ENCODE measurements at places on chromosomes 11 and 22.

DNA sequence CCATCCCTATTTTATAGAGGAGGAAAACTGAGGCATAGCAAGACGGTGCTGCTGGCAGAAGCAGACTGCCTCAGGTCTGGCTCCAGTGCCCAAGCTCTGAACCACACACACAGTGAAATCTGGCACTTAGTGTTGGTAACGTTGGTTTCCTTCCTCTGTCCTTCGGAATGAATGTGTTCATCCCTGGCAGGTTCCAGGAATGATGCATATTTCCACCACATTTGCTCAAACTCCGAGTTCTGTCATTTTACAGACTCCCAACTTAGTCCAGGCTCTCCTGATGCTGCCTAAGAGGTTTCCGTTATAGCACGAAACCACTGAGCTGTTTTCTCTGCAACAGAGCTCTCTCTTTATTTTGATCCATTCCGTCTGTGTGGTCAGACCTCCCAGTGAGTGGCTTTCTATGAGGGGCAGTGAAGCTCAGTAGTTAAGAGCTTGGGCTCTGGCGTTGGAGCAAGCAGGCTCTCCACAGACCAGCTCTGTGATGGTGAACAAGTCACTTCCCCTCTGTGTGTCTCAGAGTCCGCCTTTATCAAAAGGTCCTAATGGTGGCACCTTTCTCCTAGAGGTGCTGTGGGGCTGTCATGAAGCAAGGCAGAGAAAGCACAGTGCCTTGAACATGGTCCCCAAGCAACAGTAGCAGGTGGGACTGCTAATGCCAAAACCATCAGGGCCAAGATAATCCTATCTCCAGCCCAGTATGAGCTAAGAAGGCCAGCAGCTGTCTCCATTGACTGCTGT, 200.3 kb downstream of the MYO18B start:
- no peak for DNase-seq

DNA sequence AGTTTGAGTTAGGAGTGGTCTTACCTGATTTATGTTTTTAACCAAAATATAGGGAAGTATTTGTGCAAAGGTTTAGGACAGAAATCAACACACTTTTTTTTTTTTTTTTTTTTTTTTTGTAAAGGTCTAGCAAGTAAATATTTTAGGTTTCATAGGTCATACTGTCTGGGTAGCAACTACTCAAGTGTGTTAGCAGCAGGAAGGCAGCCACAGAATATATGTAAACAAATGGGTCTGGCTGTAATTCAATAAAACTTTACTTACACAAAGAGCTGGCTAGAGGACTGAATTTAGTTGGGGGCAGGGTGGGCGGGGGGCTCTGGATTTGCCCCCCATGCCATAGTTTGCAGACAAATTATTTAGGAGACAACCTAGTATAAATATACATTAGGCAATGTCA, 510.4 kb downstream of the NELL1 start:
- no peak for DNase-seq

- no peak for DNase-seq
Observed at GRCh38 chr11:63445720-63446119, 45.2 kb downstream of the PLAAT5 start.

DNA sequence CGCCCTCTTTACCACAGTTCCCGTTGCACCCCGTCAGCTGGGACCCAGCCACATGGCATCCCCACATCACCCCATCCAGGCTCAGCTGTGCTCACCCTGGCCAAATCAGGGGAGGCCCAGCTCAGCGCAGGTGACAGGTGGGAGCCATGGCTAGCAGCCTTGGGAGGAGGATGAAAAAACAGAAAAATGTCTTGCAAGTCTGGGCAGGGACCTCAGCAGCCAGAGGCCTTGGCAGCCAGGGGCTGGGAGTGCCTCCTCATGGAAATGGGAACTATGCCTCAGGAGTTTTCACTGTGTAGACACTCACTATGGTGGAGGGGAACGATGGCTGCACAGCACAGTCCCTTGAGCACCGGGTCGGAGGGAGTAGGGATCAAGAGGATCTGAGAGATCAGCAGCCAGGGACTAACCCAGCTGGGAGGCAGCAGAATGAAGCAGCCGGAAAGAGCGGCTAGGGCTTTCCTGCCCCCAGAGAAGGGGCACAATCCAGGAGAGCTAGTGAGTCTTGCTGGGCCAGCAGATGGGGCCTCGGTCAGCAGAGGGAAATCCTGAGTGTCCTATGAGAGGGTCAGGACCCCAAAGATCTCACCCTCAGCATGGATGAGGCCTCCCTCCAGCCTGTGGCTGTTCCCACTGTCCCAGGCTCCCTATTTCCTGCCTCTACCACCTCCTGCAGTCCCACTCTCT, 6.2 kb upstream of the FTH1 start:
- no peak for DNase-seq

DNA sequence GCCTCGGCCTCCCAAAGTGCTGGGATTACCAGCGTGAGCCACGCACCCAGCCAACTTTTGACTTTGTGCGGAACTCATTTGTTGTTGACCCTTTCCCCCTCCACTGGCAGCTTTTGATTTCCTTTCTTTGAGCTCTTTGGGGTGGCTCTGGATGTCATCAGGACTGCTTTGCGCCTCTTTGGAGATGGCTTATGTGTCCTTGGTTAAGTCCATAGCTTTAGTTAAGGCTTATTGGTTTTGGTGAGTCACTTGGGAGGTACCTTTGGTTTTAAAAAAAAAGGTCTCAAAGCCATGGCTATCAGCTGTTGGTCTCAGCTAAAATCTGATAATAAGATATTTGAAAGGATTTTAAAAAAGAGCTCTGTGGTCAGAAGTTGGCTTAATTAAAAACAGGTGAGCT, 5.1 kb upstream of the ARSA start:
- DNase-seq: no peak

DNA sequence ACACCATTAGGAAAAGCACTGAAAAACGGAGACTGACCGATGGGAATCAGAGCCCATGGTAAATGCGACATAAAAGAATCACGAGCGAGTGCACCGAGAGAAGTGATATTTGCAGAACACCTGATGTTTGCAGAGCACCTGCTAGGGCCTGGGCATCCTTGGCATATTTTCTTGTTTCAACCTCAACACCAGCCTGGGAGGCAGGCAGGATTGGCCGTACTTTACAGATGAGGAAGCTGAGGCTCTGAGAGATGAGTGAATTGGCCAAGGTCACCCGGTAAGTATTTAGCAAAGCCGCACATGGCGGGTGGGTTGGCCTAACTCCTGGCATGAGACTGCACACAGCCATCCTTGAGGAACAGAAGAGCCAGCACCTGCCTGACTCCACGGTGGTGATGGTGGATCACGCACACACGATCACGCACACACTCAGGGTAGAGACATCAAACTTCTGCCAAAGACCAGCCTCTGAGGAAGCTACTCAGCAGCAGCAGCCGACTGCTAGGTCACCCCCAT, 21.6 kb upstream of the CHADL start:
- DNase-seq: no peak

DNA sequence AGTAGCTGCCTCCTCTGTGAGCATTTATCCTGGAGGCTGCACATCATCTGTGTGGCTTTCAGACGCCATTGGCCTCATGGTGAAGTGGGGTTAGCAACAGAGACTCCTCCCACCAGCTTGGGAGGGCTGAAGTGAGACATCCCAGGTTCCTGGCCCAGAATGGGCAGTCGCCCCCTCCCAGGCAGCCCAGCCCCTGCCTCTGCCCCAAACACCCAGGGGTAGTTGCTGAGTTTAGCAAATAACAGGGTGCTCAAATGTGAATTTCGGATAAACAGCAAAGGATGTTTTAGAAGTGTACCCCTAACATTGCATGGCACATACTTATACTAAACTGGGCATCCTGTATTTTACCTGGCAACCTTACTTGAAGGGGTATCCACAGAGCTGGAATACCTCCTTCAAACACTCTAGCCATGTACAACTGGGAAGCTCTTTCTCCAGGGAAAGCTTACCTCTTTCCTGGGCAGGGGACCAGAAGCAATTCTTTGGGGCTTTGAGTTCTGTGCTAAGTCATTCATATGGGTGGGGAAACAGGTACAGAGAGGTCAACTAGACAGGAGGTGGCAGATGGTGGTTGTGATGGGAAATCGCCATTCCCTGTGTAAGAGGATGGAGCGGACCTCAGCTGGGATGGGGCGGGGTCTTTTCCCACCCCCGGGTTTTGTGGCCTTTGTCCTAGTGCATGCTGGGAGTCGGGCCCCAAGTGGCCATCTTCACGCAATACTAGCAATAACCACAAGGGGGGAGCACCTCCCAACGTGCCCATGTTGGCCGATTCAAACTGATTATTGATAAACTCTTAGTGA, 19.3 kb downstream of the MTFP1 start:
- DNase-seq: peak; percentile 29

DNA sequence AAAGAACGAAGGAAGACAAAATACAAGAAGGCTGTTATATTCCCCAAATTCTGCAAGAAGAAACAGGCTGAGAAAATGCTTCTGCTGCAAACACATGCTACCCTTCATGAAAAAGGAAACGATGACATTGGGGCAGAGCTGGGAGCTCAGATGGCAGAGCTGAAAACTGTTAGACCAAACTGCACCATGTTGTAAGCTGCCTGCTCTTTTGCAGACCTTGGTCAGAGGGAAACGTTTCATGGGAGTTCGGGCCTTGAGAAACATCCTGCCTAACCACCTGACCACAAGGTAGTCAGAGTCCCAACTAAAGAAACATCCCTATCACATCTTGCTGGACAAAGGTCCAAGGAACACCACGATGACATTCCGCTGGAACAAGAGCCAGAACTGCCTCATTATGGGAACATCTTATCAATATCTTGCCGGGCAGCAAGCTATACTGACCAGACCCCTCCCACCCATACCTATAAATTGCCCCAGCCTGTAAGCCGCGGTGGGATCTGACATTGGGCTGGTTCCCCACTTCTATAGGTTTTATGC, 110.7 kb upstream of the CTSC start:
- peak; percentile 29 for DNase-seq

DNA sequence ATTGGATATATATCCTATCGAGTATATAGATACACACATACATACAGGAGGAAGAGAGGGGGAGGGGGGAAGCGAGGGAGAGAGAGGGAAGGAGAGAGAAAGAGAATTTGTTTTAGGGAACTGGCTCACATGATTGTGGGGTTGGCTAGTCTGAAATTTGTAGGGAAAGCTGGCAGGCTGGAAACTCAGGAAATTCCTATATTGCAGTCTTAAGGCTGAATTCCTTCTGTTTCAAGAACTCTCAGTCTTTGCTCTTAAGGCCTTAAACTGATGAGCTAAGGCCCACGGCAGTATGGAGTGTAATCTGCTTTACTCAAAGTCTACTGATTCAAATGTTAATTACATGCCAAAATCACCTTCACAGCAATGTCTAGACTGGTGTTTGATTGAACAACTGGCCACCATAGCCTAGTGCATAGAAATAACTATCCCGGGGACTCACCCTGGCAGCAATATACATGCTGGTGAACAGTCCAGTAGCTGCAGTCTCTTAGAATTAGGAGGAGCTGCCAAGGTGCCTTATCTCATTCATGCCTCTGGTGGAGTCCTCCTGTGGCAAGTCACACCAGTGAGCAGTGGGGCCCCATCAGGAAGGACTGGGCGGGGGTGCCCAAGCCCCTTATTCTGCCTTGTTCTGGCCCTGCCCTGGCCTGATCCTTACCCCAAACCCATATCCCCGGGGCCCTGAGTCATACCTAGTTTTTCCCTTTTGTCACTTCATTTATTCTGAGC, 59.7 kb upstream of the AMPD3 start:
- no peak for DNase-seq

DNA sequence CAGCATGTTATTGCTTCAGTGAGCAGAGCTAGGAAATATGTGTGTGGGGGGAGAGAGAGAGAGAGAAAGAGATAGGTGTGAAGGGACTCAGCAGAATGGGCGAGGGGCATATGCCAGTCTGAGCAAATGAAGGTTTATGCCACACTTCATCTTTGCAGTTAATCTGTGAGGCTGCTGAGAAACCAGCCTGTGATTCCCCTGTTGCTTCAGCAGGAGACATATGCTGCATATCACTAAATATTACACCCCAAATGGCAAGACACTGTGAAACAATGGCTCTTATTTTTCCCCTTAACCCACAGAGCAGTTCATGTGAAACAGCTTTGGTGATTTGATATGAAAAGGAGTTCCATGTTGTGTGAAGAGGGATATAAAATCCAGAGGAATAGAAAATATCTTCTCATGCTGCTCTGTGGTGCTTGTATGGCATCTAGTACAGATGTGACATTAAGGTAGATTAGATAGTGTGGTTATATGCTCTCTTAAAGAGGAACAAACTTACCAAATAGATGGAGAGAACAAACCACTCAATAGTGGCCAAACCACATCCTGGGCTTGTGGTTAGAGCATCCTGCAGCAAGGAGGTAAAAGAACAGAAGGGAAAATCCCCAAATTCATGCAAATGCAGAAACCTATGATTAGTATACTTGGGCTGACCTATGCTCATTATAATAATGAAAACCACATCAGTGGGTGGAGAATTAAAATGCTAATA, 864.2 kb downstream of the FAM181B start:
- DNase-seq: peak; percentile 85

DNA sequence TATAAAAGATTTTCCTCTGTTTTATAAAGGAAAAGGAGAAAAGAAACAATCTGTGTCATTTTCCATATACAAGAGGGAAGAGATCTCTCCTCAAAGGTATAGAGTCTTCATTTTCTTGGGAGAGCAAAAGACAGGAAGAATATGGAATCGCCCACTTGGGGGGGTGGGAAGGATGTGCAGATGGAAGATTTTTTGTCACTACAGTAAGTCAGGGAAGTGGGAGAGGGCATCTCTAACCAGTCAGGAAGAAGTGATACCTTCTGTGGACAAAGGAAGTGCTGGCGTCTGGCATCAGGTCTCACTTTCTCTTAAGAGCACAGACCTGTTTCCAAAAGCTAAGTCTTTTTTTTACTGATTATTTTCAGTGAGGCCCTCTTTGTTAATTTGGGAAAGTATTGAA, 1.4 kb downstream of the PRR14L start:
- DNase-seq: no peak

DNA sequence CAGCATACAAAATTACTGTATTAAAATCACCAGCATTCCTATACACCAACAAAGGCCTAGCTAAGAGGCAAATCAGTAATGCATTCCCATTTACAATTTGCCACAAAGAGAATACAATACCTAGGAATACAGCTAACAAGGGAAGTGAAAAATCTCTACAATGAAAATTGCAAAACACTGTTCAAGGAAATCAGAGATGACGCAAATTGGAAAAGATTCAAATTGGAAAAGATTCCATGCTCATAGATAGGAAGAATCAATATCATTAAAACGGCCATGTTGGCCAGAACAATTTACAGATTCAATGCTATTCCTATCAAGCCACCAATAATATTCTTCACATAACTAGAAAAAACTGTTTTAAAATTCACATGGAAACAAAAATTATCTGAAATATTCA, 123.0 kb upstream of the ANO5 start:
- no peak for DNase-seq

- no peak for DNase-seq
Observed at GRCh38 chr11:44960200-44960845, 9.6 kb upstream of the TP53I11 start.

GRCh38 chr22:27238935-27239510, 562.5 kb downstream of the MN1 start:
- no peak for DNase-seq

- no peak for DNase-seq
Observed at GRCh38 chr11:22474616-22475015, 136.4 kb downstream of the SLC17A6 start.

Data from AML-193 (cell line).